ENCODE measurements at places on chromosomes 3 and 15.

GRCh38 chr3:42732196-42732828, 29.7 kb upstream of the HHATL start:
- DNase-seq, result no peak

GRCh38 chr3:106332884-106333283, 464.1 kb upstream of the CBLB start:
- DNase-seq, result no peak

- DNase-seq, result no peak
Observed at GRCh38 chr3:25747033-25747432, 36.2 kb downstream of the NGLY1 start.

DNA sequence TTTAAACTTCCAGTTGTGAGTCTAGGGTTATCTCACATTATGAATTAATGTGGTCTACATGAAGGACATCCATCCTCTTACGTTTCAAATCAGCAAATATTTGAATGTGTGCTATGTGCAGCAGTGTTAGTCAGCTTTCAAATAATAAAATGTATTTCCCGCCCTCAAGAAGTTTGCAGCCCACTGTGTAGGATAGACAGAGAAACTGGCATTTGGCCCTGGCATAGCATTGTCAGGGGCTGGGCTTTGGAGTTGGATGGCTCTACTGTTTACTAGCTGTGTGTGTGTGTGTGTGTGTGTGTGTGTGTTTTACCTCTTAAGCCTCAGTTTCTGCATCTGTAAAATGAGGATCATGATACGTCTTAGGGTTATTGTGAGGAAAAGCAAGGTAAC, 400.5 kb upstream of the C2CD4B start:
- no peak for DNase-seq

DNA sequence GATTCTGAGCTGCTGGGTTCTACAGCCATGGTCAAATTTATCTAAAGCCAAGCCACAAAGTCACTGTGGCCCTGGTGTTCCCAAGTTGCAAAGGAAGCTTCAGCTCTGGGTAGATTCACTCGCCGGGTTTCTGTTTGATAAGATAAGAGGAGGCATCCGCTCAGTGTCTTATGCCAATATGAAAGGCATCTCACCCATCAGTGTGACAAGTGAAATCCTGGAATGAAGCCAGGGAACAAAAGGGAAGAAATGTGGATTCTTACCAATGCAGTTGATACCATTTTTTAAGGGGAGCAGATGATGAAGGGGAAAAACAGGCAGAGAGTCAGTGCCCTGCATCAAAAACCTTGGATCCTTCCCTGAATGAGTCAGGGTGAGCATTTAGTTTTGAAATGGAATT, 2.8 kb upstream of the CPNE4 start:
- DNase-seq, result no peak

DNA sequence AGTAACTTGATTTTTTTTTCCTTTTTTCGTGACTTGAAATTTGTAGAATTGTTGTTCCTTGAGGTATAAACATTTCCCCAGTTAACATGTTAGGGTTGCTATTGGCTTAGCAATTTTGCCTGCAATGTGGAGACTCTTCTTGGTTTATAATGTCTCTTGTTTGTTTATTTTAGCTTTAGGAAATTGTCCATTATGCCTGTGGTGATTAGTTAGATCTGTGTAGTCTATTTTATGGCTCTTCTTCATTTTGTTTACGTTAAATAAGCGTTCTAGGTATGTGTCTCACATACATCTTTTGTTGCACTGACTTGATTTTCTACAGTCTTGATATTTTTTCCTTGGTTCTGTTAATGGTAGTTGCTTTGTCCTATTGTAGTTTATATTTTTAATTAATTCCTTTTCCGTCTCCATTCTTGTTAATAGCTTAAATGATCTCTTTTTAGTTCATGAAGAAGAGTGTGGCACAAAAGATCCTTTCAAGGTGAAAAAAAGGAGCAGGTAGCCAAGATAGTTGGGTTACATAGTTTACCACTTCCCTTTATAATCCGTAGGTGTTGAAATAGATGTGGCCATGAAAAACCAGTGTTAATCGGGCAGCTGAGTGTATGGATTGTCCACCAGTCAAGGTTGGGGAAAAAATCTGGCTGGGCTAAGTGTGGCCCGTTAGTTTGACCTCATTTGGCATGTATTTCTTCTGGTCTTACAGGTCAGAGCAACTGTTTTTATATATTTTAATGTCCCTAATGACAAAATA, 12.1 kb downstream of the IQGAP1 start:
- DNase-seq, result no peak
